Activated CD4-positive, alpha-beta T cell treated with anti-CD3 and anti-CD28 coated beads for 24 hours (primary cell): ENCODE measurements at places on chromosomes 4 and X.

GRCh38 chrX:102154900-102155805 is 624 bp downstream of the BEX5 start:
- DNase-seq, result no peak

GRCh38 chr4:127533028-127533700 is 99.6 kb upstream of the INTU start:
- no peak for DNase-seq

GRCh38 chr4:879729-880077 is 52.4 kb downstream of the GAK start:
- peak; percentile 49 for DNase-seq

DNA sequence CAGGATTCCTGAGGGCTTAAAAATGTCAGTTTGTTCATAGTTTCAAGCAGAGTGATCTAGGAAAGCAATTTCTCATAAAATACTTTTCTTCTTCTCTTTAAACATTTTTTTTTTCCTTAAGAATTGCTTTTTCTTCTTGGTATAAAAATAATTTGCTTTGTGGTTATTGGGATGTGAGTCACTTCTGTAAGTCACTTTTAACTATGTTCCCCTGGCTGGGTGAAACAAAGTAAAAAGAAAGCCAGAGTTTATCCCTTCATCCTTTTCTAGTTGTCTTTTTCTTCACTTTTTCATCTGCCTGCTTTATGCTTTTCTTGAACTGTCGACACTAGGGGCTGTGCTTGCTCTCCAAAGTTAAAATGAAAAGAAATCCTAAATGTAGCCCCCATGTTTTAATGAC is 33.5 kb downstream of the ARSJ start:
- no peak for DNase-seq

GRCh38 chr4:7571701-7572100 is 137.0 kb upstream of the PSAPL1 start:
- DNase-seq, result no peak

DNA sequence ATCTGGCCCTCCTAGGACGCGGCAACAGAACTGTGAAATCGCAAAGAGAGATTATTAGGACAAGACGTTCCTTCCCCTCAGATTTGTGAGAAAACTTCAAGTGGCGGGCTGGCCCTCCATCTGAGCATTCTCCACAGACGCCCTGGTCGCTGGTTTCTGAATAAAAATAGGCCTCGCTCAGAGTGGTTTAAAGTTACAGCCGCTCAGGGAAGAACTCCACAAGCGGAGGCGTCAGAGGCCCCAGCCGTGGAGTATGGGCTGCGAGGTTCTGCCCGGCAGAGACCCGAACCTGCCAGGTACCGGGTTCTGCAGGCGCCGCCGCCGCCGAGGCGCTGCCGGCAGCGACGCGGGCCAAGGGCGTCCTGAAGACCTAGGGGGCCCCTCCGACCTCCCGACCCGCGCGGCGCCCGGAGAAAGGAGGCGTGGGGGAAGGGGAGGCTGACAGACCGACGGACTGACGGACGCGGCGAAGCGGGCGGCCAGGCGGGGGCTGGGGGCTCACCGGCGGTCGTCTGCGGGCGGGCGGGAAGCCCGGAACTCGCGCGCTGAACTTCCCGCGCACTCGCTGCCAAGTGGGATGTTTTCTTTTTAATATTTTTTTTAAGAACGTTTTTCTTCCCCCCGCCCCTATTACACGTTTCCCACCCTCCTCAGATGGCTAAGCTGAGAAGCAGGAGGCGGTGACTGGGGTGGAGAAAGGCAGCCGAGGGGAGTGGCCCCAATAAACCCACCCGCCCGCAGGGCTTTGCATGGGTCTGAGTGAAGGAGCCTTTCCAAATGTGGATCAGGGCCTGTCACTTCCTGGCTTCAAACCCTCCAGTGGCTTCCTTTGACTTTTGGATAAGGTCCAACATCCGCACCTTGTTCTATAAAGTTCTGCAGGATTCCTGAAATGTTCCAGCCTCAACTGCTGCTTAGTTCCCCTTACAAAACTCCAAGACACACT is at the start of gene PABPC4L:
TSS of gene PABPC4L (minus strand) at position 574 of the 946 bp plus-strand sequence. CDS start 770 bp downstream, outside the sequence.
- no peak for DNase-seq
